ENCODE measurements at places on chromosomes 1 and 21.
A peak's percentile ranks its signal among the peaks of the same experiment; 100 is the strongest.

GRCh38 chr1:109765483-109765815 lies 1.7 kb upstream of the EPS8L3 start:
- no peak for DNase-seq

DNA sequence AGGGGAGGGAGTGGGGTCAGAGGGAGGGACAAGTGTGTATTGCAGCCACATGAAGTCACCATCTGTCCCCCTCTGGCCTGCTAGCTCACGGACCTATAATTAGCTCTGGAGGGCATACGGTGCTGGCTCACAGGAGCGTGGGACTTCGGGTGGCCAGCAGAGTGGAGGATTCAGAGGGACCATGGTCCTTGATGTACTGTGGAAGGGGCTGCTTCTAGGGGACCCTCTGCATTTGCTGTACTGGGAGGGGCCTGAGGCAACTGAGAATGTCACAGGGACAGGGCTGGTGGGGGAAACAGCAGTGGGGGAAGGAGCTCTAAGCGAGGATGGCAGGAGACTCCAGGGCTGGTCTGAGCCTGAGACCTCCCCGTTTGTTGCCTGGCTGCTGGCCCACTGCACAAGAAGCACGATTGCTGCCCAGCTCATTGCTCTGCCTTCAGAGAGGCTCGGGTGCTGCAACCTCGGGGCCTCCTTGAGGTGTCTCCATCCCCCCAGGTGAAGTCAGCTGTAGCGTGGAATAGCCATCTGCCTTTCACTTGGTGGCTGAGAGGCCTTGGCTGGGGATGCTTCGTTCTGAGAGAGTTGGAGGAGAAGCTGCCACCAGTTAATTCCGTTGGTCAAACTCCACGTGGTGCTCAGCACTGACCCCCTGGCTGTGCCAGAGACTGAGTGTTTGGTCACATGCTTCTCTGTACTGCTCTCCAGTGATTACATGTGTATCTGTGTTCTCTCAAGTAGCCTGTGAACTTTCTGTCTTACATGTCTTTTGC lies 2.7 kb downstream of the PPFIA4 start:
- DNase-seq: no peak

GRCh38 chr1:14094611-14095400 lies 394.8 kb downstream of the PRDM2 start:
- peak; percentile 36 for DNase-seq

GRCh38 chr1:85047472-85048295 lies 616 bp downstream of the MCOLN3 start:
- DNase-seq: peak; percentile 13

DNA sequence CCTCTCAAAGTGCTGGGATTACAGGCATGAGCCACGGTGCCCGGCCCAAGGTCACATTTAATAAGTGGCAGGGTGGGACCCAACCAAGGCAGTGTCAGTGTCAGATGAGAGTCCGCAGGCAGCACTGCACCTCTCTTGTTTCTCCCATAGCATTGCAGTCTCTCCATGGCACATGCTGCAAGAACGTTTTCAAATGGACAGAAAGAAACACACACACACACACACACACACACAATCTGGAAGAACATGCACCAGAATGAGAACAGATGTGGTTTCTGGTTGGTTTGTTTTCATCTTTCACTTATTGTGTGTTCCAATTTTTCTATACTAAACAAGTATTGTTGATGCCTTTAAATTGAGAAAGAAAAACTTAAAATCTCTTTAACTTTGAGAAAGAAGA lies 126.5 kb downstream of the SYF2 start:
- no peak for DNase-seq

DNA sequence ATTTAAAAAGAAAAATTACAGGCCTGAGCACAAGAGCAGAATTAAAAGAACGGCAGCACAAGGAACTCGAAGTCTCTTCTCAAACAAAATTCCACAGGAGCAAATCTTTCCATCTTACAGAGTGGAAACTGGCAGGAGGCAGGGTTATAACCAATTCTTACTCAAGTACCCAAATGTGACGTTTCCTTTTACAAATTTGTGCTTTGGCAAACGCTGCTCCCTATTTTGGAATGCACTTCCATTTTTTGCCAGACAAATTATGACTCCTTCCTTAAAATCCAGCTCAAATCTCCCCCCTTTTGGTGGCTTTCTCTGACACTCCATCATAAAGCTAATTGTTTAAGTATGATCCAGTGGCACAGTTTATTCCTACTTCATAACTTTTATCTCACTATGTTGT lies 7.8 kb downstream of the ERI3 start:
- DNase-seq: no peak

GRCh38 chr1:28160782-28161266 lies 15.7 kb downstream of the PTAFR start:
- no peak for DNase-seq

DNA sequence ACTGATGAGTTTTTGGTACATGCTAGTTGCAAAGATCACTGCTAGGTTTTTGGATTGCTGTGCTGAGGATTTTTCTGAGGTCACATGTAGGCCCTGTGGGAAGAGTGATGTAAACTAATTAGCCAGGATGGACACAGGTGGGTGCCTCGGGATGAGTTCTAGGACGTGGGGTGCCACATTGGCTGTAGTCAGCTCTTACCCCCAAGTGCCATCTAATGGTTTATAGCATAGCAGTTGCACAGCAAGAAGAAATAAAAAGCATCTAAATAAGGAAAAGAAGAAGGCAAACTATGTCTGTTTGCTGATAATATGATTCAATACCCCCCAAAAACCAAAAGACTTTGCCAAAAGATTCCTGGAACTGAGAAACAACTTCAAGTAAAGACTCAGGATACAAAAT lies 9.8 kb upstream of the OR2T1 start:
- no peak for DNase-seq

- no peak for DNase-seq
Measured at GRCh38 chr1:117312453-117313138, 54.7 kb upstream of the MAN1A2 start.

GRCh38 chr1:3593334-3593733 lies 18.0 kb downstream of the MEGF6 start:
- no peak for DNase-seq

DNA sequence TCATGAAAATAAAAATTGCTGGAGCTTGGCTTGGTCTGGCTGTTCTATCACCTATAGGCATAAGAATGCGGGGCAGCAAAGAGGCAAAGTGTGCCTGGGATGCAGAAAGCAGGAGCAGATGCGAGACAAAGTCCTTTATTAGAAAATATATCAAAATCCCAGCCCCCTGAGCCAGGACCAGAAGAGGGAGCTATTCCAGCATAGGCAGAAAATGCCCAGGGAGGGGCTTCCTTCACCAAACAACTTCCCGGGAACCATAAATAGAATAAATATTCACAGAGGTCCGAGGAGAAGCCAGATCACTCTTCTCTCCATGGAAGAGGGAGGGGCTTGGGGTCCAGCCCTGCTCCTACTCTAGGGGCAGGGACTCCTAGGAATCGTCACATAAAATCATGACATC lies 5.0 kb downstream of the PPOX start:
- no peak for DNase-seq

GRCh38 chr21:14452031-14452726 lies 69.2 kb upstream of the HSPA13 start:
- DNase-seq: no peak

DNA sequence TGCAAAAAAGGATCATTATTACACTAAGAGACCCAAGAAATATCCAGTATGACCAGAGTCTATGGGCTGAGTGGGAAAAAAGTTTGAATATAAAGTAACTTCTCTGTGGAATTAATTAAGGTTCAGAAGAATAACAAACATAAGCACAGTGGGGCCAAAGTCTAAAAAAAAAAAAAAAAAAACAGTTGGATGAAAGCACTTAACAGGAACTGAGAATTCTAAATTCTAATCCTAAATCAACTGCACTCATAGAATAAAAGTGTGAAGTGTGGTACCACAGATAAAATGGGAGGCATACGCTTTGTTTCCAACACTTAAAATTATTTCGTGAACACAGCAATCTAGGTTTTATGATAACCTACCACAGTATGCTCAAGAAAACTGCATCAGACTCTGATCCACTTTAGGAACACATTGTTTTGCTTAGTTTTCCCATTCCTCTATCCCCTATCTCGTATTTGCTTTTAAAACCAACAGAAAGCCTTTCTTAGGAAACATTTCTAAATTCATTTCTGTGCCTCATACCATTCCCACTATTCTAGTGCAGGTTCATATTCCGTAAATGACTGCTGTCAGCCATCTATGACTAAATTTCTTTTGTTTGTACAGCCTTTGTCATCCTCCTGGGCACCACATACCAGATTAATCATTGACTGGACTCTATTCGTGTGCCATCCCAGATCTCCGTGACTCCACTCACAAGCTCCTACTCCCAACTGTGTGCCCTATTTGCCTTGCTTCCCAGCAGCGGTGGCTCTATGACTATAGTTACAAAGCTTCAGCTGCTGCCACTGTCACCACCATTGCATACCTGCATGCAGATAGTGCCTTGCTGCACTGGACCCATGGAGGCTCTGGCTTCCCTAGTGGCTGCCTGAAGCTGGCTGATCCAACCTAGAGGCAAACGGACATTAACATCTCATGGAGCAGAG lies 24.9 kb downstream of the CHML start:
- no peak for DNase-seq

DNA sequence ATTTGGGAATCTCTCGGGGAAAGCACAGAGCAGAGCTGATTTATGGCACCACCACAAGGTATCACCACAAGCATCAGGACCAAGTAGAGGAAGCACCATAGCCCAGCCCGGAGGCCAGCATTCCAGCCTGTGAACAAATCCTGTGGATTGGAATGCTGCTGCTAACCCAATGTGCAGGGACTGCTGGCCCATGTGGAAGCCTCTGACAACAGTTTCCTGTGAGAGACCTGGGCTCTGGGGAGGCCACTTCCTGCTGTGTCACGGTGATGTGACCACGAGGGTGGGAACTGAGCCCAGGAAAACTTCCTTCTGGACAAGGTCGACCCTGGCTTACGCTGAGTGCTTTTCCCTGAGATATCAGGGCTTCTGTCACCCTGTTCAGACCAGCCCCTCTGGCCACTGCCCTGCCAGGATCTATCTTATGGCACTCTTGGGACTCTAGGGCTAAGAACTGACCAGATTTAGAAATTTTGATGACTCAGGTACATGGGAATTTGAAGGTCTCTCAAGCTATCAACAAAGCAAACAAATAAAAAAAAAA lies 88.3 kb upstream of the NGF start:
- no peak for DNase-seq

DNA sequence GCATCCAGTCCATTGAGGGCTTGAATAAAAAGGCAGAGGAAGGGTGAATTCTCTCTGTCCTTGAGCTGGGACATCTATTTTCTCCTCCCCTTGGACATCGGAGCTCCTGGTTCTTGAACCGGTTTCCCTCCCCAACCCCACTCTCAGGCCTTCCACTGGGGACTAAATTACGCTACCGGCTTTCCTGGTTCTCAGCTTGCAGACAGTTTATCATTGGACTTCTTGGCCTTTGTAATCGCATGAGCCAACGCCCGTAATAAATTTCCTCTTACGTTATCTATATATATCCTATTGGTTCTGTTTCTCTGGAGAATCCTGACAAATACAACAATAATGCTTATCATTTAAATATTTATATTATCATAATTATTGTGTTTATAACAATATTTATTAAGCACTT lies 20.4 kb upstream of the COL9A2 start:
- DNase-seq: no peak

GRCh38 chr1:24392604-24392946 lies 21.0 kb downstream of the STPG1 start:
- no peak for DNase-seq

- DNase-seq: no peak
Measured at GRCh38 chr1:186091222-186091720, 283.8 kb downstream of the TPR start.
